Fibroblast of mammary gland (primary cell): ENCODE measurements at places on chromosomes 12 and 14.

- DNase-seq: no peak
Measured at GRCh38 chr14:68195126-68195525, 375.5 kb downstream of the RAD51B start.

DNA sequence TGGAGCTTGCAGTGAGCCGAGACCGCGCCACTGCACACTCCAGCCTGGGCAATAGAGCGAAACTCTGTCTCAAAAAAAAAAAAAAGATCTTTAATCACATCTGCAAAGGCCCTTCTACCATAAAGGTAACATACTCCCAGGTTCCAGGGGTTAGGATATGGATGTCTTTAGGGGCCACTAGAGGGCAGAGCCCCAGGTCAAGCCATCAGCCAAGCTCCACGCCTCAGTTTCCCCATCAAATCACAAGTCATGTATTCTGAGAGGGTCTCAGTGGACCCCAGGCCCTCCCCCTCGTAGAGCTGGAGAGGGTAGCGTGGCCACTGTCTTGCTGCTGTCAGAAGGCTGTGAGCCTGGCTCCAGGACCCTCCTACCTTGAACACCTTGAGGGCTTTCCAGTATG is 18.8 kb downstream of the SLC8B1 start:
- DNase-seq: no peak

DNA sequence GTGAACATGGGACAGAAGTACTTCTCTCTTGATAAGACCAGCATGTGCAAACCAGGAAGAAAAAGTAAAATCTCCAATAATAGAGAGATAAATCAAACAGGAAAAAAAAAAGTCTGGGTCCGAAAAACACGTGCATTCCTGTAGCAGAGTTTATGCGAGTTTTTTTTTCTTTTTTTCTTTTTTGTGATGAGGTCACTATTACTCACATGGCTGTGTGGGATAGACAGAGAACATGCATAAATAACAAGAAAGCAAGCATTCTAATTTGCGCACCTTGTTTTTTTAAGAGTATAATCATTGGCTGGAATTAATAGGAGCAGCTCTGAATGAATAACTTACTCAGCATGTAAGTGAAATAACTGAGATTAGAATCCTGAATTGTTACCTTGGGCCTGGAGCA is 91.9 kb upstream of the CPM start:
- peak; percentile 85 for DNase-seq

DNA sequence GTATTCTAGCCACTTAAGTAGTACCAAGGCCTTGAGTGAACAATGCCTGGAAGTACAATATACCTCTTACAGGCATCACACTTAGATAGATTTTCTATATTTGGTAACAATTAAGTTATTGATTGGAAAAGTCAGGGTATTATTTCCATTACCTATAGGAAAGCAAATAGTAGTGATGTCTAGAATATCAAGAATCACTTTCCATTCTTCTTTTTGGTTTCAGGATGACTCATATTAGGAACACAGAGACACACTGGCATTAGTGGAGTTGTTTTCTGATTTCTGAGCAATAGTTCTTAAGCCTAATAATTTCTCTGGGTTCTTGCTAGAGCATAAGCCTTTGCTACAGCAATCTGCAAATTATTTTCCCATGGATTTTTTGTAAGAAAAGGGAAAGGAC is 1640.0 kb upstream of the SEL1L start:
- DNase-seq: no peak

DNA sequence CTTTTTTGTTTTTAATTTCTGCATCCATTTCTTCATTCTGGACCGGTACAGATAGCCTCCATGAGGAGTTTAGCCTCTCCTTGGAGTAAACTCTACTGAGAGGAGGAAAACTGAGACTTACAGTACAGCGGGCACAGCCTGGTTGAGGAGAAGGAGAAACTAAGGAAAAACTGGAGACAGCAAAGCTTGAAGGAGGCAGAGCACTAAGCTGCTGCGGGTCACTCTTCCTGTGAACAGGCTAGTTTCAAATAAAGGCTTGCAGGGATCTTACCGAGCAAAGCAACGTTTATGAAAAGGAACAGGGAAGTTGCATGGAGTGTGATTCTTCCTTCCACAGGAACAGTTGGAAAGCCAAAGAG is 348 bp upstream of the SSTR1 start:
- DNase-seq: no peak

GRCh38 chr14:54023027-54023426 is 66.4 kb upstream of the BMP4 start:
- no peak for DNase-seq
